ENCODE measurements at places on chromosomes 2 and 18.
A peak's percentile ranks its signal among the peaks of the same experiment; 100 is the strongest.

- DNase-seq: no peak
Measured at GRCh38 chr2:11562011-11562410, 28.2 kb downstream of the GREB1 start.

DNA sequence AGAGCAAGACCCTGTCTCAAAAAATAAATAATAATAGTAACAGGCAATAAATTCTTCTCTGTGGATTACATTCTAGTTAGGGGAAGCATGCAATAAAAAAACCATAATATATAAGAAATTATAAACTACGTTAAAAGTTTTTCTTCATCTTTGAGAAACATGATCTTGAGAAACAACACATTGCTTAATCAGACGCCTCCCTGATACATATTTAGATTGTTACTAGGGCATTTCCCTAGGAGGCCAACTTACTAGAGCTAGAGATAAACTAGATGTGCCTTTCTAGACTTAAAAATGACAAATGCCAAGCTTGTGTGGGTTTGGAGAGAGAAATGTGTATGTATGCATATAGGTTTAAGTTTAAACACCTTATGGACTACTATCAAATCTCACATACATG, 76.3 kb upstream of the GALNT5 start:
- DNase-seq: no peak

- no peak for DNase-seq
Measured at GRCh38 chr18:50715919-50716318, 103.9 kb downstream of the MRO start.

- DNase-seq: no peak
Measured at GRCh38 chr2:160372010-160372356, 121.6 kb downstream of the RBMS1 start.

DNA sequence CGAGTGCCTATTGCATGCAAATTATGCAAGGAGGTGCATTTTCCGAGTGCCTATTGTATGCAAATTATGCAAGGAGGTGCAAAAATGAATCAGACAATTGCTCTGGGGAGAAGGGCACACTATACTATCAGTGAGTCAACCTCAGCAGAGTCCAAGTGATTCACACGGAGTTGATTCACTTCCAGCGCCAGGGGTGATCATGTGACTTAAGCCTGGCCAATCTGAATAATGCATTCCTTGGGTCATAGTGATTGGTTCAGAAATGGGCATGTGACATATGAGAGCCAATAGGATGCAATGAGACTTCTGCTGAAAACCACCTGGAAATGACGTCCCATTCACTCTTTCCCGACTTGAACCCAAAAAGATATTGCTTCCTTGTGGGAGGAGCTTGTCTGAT, 152.2 kb downstream of the DAW1 start:
- DNase-seq: peak; percentile 28

GRCh38 chr2:172540421-172540820, 15.5 kb upstream of the PDK1 start:
- DNase-seq: no peak

GRCh38 chr2:143901185-143901842, 618.6 kb downstream of the ZEB2 start:
- peak; percentile 83 for DNase-seq

DNA sequence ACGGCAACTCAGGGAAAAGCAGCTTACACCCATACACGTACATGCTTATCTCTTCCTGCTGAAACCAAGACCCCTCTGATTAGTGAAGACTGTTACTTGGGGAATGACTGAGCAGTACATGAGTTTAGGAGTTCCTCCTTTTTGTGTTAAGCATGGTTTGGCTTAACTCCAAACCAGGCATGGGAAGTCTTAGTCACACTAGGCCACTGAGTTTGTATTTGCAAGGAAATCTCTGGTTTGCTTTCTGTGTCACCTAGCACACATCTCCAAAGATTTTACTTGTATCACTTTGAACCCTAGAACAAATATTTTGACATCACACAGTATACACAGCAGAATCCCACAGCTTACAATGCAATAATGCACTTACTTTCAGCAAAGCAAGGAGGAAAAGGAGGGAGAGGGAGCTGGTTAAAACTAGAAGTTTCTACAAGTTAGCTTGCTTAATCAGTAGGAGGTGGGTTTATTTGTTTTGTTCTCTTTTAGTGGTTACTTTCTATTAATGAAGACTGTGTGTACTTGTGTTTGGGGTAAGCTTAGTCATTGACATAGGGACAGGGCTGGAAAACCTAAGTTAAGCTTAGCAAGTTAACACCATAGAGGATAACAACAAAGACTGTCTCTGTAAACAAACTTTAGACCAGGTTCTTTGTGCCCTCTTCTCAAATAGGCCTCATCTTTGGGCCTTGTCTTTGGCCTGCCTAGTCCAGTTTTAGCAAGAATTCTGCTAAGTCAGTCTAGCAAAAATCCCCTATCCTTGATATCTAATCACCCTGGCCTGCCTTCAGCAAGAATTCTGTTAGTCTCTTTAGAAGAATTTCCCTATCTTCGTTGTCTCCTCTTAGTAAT, 219.4 kb downstream of the MREG start:
- DNase-seq: peak; percentile 86

- no peak for DNase-seq
Measured at GRCh38 chr2:177625744-177626650, 233.4 kb downstream of the AGPS start.

GRCh38 chr2:158914731-158915130, 53.7 kb upstream of the TANC1 start:
- no peak for DNase-seq

- DNase-seq: no peak
Measured at GRCh38 chr2:150792780-150793300, 305.4 kb upstream of the RND3 start.

All from HS-5 (cell line).